ENCODE measurements at places on chromosomes 1 and 21. TPM values are rescaled to one million over a fixed set of nuclear protein-coding genes. Genes with fewer than 3 reads are reported as not detected.

GRCh38 chr1:184296466-184297243 lies 90.2 kb upstream of the C1orf21 start:
- peak; percentile 67 for DNase-seq

GRCh38 chr1:98468111-98468717 lies 193.3 kb upstream of the SNX7 start:
- DNase-seq = no peak

DNA sequence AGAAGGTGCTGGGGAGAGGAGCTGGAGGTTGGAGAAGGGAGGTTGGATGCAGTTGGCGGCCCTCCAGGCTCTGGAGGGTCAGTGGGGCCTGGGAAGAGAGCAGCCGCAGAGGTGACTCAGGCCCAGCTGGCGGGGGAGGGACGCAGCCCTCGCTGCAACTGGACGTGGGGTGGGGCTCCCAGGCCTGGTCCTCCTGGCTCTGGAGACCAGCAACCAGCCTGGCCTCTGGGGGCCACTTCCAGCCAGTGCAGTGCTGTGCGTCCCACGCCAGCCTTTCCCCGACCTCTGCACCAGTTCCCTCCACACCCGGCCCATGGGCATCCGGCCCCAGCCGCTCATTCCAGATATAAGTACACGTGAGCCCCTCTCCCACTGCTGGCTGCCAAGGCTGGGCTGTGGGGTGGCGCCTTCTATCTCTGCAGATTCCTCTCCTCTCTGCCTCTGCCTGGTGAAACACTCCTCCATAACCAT lies 38.0 kb upstream of the COL18A1 start:
- DNase-seq = no peak

THBS3 gene
- 51.0 TPM for polyA plus RNA-seq

GRCh38 chr1:7405844-7406500 lies 365.1 kb upstream of the VAMP3 start:
- no peak for DNase-seq

DNA sequence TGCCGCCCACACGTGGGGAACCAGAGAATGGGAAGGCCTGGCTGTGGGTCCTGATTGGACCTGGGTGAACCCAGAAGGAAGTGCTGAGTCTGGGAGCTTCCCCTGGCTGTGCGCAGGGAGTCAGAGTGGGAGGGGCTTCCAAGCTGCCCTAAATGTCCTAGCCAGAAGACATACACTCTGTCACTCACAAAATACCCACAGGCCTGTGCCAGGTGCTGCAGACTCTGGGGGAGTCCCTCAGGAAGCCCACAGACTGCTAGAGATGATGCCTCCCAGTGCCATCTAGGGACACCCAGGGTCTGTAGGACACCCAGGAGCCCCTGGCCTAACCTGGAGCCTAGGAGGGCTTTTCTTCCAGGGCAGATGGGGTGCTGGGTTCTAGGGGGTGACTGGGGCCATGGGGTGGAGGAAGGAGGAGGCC lies 33.7 kb upstream of the LRP8 start:
- no peak for DNase-seq

- no peak for DNase-seq
Observed at GRCh38 chr1:35369922-35370671, 101.6 kb downstream of the ZMYM4 start.

- DNase-seq = no peak
Observed at GRCh38 chr1:201636510-201636971, 97.6 kb downstream of the NAV1 start.

DNA sequence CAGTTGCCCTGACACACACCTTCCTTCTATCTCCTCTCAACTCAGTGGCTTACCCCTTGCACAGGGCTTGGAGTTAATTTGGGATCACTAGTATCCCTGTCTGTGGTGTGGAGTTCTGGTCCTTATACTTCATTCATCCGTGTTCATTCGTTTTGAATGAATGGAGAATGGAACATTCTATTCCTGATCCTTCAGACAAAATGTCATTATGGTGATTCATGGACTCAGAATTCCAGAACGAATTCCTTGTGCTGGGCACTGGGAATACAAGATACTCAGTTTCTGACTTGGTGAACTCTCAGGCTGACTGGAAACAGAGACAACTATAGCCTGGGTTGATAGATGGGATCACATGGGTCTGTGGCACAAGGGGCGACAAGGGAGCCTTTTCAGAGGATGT lies 49.9 kb upstream of the TRABD2B start:
- no peak for DNase-seq

DNA sequence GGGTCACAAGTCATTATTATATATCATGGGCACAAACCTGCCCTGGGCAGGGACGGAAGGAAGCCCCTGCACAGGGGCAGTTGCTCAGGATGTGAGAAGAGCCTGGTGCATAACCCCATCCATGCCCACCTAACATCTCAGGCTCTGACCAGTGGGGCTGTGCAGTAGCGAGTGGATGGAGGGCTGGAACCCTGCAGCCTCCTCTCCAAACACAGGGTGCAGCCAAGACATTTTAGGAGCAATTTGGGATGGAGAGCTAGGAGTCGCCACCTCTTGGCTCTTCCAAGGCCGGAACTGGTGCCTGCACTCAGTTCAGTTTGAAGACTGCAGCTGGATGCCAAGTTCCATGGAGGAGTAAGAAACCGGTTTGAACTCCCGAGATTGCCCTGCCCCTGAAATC lies 2.8 kb downstream of the MX1 start:
- no peak for DNase-seq

- no peak for DNase-seq
Observed at GRCh38 chr21:38333301-38334272, 76.8 kb downstream of the KCNJ15 start.

DNA sequence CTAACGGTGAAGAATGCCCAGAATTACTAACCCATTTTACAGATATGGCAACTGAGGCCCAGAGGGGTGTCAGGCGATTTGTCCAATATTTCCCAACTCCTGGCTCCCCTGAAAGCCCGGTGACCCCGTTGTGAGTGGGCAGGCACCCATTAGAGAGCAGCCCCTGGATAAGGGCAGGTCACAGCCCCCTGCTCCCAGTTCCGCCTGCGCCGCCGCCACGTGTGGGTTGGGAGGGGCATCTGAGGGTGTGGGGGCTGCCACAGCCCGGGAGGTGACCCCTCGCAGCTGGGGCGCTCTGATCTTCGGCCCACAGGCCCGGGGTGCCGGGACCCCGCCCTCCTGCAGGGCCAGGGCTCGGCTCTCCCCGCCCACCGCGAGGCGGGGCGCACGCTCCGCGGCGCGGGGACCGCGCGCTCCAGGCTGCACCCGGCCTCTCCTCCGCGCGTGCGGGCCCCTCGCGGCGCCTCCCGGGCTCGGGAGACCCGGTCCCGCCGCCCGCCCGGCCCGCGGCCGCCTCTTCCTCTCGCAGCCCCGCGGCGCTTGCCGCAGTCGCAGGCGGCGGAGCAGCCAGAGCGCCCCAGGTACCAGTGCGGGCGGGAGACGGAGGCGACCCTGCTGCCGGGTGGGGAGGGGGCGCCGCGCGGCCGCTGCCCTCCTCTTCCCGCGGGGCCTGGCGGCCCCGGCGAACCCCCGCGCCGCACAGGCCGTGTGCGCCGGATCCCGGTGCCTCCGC lies at the start of gene HTR6:
Gene HTR6, plus strand, starts transcription at position 423 of the 733 bp plus-strand sequence. CDS start 879 bp downstream, outside the sequence.
- no peak for DNase-seq

GBP2 gene
- polyA plus RNA-seq = 3.6 TPM

- DNase-seq = no peak
Observed at GRCh38 chr21:40257342-40257741, 390.1 kb downstream of the PCP4 start.

ISG15 gene
- polyA plus RNA-seq = 18.5 TPM

DNA sequence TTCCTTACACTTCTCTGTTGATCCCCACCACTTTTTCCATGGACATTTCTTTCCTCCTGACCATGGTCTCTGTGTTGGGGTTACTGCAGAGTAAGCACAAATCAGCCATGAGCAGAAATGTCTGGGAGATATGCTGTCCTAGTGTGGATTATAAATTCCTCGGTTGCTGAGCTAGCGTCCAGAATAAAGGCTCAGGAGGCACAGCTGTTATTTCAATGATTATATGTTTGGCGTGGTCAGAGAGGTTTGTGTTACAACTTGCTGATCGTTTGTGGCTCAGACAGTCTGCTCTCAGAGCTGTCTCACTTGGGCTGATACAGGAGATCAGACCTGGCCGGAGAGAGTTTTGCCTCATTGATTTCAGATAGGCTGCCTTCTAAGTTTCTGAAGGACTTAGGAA lies 37.5 kb upstream of the LAMC2 start:
- DNase-seq = no peak

ADORA3 gene
- polyA plus RNA-seq = 0.54 TPM

GRCh38 chr1:101360506-101360905 lies 123.7 kb downstream of the S1PR1 start:
- DNase-seq = no peak

- no peak for DNase-seq
Observed at GRCh38 chr1:45806129-45806528, 2.7 kb downstream of the MAST2 start.

DNA sequence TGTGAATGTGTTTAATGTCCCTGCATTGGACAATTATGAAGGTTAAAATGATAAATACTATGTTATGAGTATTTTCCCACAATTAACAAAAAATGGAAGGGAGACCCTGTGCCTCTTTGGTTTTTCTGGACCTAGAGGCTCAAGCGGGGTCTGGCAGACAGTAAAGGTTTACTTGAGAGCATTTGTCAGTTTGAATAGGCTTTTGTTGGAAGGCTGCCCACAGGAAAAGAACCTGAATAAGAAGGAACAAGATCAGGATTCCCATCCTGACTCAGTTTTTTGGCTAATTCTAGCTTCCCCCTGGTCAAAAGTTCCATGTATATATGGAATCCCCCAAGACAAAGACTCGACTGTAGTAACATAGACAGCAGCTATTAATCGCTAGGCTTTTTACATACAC lies 150.9 kb upstream of the JUN start:
- DNase-seq = no peak
